ENCODE measurements at places on chromosomes 4 and X. TPM values are rescaled to one million over a fixed set of nuclear protein-coding genes. Genes with fewer than 3 reads are reported as not detected.

DNA sequence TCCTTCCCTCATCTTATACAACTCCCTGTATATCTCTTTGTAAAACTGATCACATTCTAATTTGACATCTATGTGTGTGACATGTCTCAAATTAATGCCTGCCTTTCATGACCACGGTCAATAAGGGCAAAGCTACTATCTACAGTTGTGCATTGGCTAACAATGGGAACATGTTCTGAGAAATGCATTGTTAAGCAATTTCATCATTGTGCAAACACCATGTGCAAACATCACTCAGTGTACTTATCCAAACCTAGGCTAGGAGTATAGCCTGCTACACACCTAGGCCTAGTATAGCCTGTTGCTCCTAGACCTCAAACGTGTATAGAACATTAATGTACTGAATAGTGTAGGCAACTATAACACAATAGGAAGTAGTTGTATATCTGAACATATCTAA is 95.0 kb downstream of the BANK1 start:
- H3K4me1 ChIP-seq, result peaks cover 12% of the 10 kb centered on the region
- no peaks in the 10 kb centered on the region for H3K27me3 ChIP-seq
- H3K36me3 ChIP-seq, result no peaks in the 10 kb centered on the region
- H3K27ac ChIP-seq, result peak overlapping the region; percentile 40
- H3K4me3 ChIP-seq, result no peak overlapping the region
- DNase-seq, result peak; percentile 81

- H3K4me3 ChIP-seq, result no peak overlapping the region
- H3K4me1 ChIP-seq, result no peaks in the 10 kb centered on the region
- no peaks in the 10 kb centered on the region for H3K36me3 ChIP-seq
Measured at GRCh38 chrX:49019050-49019449, 17.0 kb upstream of the GRIPAP1 start.

DNA sequence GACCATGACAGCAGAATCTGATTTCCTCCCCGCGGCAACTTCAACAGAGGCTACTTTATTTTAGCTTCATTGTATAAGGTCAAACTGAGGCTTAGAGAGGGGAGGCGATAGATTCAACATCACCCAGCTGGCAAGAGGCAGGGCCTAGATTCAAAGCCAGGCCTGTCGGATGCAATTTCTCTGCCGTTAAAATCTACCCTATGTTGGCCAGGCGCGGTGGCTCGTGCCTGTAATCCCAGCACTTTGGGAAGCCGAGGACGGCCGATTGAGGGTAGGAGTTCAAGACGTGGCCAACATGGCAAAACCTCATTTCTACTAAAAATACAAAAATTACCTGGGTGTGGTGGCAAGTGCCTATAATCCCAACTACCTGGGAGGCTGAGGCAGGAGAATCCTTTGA is 182.2 kb downstream of the BCOR start:
- DNase-seq, result no peak
- no peaks in the 10 kb centered on the region for H3K4me1 ChIP-seq
- no peak overlapping the region for H3K27ac ChIP-seq
- H3K27me3 ChIP-seq, result no peaks in the 10 kb centered on the region
- H3K36me3 ChIP-seq, result no peaks in the 10 kb centered on the region

- no peaks in the 10 kb centered on the region for H3K27me3 ChIP-seq
- peak overlapping the region; percentile 78 for H3K27ac ChIP-seq
- peak overlapping the region; percentile 18 for H3K4me3 ChIP-seq
- H3K4me1 ChIP-seq, result peaks cover 75% of the 10 kb centered on the region
- 0 out of 2 replicates have a peak, but pooled peaks cover 3% of the 10 kb centered on the region for H3K36me3 ChIP-seq
- peak; percentile 78 for DNase-seq
Measured at GRCh38 chrX:45009371-45010000, 136.5 kb downstream of the KDM6A start.

DNA sequence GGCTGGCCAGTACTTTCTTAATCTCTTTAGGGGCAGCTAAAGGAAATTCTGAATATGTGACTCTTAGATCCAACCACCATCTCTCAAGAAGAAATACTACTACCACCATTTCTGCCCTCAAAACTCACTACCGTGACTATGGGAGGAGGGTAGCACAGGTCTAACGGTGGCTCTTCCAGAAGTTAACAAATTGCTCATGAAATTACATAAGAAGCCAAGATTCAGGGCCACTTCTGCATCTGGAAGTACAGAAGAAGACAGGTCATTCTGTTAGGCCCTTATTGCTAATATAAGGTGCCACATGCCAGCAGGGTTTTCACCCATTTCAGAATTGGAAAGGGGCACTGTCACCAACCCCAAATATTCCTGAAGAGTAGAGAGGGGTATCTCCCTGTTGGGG is 19.6 kb upstream of the NKRF start:
- no peak overlapping the region for H3K27ac ChIP-seq
- H3K4me1 ChIP-seq, result no peaks in the 10 kb centered on the region
- no peak overlapping the region for H3K4me3 ChIP-seq
- no peak for DNase-seq
- H3K36me3 ChIP-seq, result no peaks in the 10 kb centered on the region

DNA sequence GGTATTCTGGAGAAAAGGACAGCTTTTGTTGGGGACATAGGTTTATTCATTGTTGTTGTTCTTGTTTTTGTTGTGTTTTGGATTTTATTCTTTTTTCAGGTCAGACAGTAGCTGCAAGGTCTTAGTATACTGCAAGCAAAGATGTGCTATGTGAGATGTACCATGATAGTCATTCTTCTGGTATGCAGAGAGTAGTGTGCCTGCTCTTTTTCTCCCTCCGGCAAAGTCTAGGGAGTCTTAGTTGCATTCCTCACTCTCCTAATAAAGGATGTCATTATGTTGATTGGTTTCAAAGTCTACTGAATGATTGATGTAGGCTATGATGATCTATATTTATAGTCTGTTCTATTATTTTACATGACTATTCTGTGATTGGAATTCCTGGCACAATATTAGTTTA is 119.9 kb upstream of the POF1B start:
- no peaks in the 10 kb centered on the region for H3K27me3 ChIP-seq
- no peak overlapping the region for H3K27ac ChIP-seq
- no peaks in the 10 kb centered on the region for H3K4me1 ChIP-seq

DNA sequence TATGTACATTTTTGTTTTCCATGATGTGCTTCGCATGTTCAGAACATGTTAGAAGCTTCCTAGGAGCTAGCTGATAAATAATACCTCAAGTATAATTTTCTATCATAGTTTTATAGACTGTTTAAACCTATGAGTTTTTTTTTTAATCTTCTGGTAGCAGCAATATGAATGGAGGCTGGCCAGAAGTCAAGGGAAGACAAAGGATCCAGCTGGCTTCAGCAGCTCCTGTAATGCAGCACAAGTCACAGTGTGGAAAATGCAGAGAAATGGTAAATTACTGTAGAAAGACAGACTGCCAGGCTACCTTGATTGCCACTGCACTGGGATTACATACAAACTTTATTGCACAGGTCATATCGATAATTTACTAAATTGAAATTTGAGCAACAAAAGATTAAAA is 537.9 kb downstream of the IQCM start:
- no peak overlapping the region for H3K27ac ChIP-seq
- no peak for DNase-seq
- H3K4me1 ChIP-seq, result no peaks in the 10 kb centered on the region
- H3K36me3 ChIP-seq, result no peaks in the 10 kb centered on the region

DNA sequence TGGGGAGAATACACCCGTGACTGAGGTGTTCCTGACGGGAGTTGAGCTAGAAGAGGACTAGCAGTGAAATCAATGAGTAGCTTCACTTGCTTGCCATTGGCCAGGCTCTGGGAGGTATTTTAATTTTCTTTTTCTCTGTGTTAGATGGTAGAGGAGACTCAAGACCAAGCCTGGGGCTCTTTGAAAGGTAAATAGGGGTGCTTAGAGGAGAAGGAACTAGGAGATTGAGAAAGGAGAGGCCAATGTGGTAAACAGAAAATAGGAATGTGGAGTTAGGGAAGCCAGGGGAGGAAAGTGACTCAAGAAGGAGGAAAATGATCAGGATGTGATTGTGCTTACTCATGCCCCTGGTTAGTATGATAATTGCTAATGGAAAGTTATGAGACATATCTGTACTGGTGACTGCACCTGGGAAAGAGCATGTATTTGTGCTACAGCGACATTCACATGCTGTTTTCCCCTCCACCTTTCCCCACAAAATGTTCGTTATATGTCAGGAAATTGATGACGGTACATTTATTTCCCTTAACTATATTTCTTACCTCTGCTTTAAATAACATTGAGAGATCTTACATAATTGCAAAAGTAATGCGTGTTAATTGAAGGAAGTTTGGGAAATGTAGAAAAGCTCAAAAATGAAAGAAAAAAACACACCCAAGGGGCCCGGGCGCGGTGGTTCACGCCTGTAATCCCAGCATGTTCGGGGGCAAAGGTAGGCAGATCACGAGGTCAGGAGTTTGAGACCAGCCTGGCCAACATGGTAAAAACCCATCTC is 16.9 kb upstream of the LRBA start:
- H3K4me3 ChIP-seq, result no peak overlapping the region
- peak overlapping the region; percentile 77 for H3K27ac ChIP-seq
- H3K36me3 ChIP-seq, result no peaks in the 10 kb centered on the region
- no peaks in the 10 kb centered on the region for H3K27me3 ChIP-seq
- peaks cover 17% of the 10 kb centered on the region for H3K4me1 ChIP-seq

The GSTCD gene
- 15.4 TPM for total RNA-seq

The SLC49A3 gene
- not detected for total RNA-seq

The HSFX4 gene
- not detected for total RNA-seq

The BEND2 gene
- not detected for total RNA-seq

The OTUD6A gene
- not detected for total RNA-seq

The PDLIM3 gene
- not detected for total RNA-seq
